ENCODE measurements at places on chromosomes 7 and 10.
A peak's percentile ranks its signal among the peaks of the same experiment; 100 is the strongest.

- DNase-seq, result no peak
These were observed 2.7 kb upstream of the FRAT2 start for GRCh38 chr10:97336942-97337831.

- DNase-seq, result no peak
These were observed 386.2 kb downstream of the KCNMA1 start for GRCh38 chr10:77251297-77252013.

DNA sequence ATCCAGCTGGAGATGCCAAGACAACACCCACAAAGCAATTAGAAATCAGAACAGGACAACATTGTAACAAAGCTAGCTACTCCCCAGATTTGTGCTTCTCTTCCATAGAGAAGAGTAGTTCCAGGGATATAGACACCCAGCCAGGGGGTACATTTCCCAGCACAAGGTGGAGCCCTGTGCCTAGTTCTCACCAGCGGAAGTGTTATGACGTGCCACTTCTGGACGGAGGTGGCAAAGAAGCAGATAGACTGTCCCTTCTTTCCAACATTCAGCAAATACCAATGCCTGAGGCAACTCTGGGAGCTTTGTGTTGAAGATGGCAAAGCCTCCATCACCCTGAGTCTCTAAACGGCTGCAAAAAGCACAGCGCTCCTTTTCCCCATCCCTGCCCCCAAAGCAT is 23.4 kb upstream of the GSAP start:
- no peak for DNase-seq

DNA sequence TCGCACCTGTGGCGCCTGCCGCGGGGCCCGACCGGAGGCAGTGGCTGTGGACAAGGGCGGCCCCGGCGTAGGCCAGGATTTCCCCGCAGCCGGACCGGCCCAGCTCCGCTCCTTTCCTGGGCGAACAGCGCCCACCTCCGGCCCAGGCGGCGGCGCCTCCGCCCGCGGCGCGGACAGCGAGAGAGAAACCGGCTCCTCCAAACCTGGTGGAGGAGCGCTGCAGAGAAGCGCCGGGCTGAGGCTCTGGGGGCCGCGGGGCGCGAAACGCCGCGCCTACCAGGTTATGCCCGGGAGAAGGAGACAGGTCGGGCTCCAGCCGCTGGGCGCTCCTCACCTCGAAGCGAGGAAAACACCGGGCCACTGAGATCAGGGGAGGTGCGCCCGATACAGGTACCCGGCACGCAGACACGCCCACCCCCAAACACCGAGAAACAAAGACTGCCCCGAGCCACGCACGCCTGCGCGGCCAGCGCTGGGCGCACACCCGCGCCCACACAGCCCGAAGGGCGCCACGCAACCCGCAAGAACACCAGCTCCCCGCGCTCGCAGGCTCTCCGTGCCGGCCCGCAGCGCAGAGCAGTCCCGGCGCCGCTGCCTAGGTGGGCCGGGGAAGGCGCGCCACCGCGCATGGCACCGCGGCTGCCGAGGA is 3.3 kb downstream of the GRID1 start:
- DNase-seq, result no peak

DNA sequence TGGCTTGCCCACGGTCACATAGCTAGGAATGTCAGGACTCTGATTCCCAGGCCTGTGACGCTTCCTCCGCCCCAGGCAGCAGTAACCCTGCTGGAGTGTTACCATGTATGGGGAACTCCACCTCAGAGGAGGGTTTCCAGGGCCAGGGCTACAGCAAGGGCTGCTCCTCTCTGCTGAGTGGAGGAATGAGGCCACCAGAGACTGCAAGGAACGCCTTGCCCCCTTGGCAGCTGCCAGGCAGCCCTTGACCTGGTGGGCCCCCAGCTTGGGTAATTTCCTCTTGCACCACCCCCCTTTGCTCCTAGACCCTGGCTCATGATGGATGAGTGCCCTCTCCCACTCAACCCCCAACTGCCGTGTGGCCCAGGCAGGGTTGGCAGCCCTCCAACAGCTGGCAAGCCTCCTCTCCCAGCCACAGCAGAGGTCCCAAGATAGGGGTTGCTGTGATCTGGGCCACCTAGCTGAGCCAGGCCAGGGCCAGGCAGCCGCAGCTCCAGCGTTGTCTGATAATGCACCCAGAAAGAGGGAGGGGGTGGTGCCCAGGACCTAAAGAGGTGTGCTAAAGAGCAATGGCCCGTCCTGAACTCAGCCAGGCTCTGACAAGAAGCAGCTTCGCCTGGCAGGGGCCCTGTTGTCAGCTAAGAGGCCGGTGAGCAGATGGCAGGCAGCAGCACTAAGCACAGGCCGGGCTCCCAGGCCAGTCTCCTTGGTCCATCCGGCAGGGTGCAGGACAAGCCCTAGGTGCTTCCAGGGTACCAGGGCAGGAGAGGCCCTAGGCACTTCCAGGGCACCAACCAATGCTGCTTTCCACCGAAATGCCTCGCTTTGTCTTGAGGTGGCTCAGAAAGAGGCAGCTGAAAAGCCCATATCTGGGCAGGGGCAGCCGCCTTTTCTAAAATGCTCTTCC is 35.4 kb downstream of the DRGX start:
- no peak for DNase-seq

GRCh38 chr7:57407125-57407524 is 42.9 kb upstream of the ZNF716 start:
- DNase-seq, result no peak

DNA sequence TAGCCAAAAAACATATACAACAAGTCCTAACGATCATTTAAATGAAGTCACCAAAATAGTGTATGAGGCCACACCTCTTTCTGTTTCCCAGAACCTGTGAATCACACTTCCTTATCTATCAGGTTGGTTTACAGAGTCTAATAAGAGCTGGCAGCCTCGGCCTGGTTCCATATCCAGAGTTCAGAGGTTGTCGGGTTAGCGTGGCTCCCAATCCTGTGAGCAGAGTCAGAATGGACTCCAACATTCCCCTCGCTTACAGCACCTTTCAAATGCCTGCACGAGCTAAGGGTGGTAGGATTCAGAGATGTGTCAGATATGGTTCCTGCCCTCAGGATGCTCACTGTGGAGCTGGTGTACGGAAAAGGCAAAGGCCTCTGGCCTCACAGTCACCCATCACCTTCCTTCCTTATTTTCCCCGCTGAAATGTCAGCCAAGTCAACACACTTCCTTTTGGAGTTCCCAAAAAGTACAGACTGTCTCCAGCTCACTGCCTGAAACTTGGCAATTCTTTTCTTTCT is 6.0 kb downstream of the IL15RA start:
- DNase-seq, result no peak

DNA sequence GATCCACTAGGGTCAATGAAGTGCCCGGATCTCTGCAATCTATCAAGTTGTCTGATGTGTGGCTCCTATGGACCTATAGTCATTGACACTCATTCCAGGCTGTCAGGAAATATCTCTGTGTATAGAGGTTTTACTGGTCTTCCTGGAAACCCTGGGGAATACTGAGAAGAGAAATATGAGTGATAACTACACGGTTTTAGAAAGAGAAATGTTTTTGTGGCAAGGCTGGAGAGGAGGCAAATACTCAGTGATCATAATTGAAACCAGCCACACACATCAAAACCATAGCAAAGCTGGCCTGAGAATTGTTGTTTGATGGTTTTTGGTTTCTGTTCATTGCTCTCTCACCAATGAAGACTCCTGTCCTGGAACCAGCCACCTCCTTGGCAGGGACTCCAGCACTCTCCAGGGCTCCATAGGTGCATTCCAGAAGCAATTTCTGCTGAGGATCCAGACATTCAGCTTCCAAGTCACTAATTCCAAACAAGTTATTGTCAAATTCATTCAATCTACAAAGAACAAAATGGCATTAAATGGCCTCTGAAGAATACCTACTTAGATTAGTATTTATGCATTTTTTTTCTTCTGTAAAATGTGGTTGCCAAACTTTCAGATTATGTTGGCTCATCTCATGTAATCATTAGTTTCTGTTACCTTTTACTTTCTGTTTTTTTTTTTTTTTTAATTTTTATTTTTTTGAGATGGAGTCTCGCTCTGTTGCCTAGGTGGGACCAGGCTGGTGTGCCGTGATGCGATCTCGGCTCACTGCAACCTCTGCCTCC is 108.6 kb upstream of the ABI1 start:
- peak; percentile 1 for DNase-seq

GRCh38 chr10:101704331-101704730 is 9.4 kb upstream of the FBXW4 start:
- no peak for DNase-seq

- no peak for DNase-seq
These were observed at the start of gene NKX1-2 for GRCh38 chr10:124450012-124450782. TSS of gene NKX1-2 (minus strand) at chr10:124450035. CDS start at chr10:124449943, 92 bp downstream.

DNA sequence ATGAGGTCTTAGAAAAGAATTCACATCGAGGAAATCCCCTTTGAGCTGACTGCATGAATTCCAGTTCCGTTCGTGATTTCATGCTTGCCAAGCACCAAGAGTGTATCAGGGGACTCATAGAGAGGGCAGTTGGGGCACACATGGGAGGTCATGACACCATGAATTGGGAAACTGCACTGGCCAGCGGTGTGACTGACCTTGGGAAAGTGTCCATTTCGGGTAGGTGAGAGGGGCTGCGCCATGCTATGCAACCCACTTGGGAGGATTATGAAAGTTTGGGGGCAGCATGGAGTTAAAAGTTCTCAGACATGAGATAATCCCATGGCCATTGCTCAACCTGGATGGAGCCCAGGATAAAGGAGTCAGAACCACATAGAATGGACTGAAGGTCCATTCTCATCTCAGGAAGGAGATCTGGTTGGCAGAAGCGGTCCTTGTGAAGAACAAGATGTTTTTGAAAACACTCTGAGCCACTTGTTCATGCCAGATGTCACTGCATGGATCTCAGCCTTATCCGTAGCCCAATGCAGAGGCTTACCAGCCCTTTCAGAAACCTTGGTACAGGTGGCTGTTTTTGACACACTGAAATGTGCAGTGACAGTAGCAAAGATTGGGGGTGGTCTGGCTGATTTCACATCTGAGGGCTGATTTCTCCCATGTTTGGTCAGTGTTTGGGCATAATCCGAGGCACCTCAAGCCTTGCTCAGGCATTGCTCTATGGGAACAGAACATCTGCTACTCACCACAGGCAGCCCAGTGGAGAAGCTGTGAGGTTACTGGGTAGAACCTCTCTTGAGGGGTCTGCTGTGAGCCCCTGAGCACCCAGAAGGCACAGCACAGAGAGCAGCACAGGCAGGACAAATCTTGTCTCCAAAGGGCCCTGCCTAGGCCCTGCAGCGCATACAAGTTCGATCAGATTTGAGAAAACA is 252.3 kb downstream of the CXCL12 start:
- DNase-seq, result no peak

- no peak for DNase-seq
These were observed 738.4 kb upstream of the FZD8 start for GRCh38 chr10:36380538-36380937.

DNA sequence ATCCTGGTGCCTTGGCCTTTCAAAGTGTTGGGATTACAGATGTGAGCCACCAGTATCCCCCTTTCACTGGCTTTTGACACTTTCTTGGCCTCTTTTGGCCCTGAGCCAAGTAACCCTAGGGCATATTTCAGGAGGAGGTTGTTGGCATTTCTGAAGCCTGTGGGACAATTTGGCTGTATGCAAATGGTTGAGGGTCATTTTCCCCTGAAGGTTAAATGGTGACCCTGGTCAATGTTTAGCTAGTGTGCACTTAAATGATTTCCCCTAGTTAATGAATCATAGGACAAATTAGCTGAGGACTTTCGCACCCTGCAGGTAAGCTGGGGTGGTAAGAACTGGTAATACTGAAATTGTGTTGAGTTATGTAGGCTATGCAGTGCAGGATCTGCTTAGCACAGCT is 660.5 kb downstream of the LRMDA start:
- no peak for DNase-seq

DNA sequence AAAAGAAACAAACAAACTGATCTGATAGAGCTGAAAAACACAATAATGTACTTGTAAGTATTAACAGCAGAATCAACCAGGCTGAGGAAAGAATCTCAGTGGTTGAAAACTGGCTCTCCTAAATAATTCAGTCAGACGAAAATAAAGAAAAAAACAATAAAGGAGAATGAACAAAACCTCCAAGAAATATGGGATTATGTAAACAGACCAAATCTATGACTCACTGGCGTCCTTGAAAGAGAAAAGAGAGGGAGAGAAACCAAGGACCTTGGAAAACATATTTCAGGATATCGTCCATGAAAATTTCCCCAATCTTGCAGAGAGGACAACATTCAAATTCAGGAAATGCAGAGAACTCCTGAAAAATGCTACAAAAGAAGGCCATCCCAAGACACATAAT is 62.9 kb downstream of the FBXL13 start:
- no peak for DNase-seq

GRCh38 chr7:42991913-42992591 is 59.9 kb downstream of the MRPL32 start:
- DNase-seq, result no peak

- no peak for DNase-seq
These were observed 202.3 kb upstream of the ZNF32 start for GRCh38 chr10:43851030-43851429.

DNA sequence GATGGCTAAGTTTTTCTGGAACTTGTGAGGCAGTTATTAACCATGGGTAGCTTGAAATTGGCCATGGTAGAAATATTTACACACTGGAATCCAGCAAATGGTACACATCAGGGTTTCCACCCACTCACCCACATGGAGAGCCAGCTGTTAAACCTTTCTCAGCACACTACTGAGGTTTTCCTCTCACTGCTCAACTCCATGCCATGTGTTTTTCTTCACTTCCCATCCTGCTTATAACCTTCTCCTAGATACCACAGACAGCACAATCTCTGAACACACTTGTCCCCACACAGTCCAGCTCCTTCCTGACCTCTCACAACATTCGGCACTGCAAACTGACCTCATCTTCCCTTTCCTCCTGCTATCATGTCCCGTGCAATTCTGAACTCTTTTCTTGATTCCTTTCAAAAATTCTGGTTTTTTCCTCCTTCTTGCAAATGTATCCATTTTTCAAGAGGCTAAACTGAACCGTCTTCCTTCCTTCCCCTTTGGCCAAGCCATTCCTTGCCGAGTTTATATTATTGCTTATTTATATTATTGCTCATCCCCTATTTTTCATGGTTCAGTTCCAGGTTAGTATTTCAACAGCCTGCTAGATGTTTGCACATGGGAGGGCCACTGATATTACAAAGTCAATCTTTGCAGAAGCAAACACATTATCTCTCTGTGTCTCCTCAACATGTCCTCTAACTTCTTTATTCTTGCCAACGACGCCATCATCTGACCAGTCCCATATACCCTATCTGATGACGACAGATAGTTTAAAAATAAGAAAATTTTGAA is 606.4 kb downstream of the SORCS1 start:
- DNase-seq, result no peak

- DNase-seq, result no peak
These were observed 752.0 kb downstream of the GRID1 start for GRCh38 chr10:85614566-85614965.
